ENCODE measurements at places on chromosomes 12 and 14. TPM values are rescaled to one million over a fixed set of nuclear protein-coding genes. Genes with fewer than 3 reads are reported as not detected.
A peak's percentile ranks its signal among the peaks of the same experiment; 100 is the strongest.

DNA sequence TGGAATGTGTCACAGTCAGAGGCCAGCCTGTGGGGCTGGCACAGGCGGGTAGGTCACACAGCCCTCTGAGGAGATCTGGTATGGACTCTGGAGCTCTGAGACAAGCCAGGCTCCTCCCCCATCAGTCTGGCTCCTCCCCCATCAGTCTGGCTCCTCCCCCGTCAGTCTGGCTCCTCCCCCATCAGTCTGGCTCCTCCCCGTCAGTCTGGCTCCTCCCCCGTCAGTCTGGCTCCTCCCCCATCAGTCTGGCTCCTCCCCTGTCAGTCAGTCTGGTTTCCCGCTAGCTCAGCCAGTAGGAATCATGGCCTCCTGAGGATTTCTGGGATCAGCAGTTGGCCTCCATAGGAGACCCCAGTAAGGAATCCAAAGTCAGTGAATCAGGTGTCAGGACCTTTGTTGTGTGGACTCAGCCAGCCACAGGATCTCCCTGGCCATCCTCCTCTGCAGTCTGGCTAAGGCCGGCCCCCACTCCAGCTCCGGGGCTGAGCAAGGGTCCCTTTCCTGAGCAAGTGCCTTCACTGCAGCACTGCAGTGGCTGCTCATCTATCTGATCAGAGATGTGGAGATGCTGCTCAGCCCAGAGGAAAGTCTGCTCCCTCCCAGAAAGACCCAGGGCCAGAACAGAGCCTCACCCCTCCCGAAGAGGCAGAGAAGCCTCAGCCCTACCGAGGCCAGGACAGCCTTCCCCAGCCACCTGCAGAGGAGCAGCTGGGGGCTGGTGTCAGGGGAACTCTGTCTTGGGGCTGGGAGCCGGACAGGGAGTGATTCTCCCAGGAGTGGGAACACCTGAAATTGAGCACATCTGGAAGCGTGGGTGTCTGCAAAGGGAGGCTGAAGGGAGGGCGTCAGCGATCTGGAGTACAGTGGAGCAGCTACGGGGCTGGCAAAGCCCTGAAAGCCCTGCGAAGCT, 35.7 kb downstream of the IQSEC3 start:
- peak; percentile 10 for DNase-seq

GRCh38 chr12:110249716-110250225, 31.3 kb upstream of the ATP2A2 start:
- no peak for DNase-seq

GRCh38 chr12:65415826-65416225, 137.3 kb downstream of the MSRB3 start:
- DNase-seq: peak; percentile 41

DNA sequence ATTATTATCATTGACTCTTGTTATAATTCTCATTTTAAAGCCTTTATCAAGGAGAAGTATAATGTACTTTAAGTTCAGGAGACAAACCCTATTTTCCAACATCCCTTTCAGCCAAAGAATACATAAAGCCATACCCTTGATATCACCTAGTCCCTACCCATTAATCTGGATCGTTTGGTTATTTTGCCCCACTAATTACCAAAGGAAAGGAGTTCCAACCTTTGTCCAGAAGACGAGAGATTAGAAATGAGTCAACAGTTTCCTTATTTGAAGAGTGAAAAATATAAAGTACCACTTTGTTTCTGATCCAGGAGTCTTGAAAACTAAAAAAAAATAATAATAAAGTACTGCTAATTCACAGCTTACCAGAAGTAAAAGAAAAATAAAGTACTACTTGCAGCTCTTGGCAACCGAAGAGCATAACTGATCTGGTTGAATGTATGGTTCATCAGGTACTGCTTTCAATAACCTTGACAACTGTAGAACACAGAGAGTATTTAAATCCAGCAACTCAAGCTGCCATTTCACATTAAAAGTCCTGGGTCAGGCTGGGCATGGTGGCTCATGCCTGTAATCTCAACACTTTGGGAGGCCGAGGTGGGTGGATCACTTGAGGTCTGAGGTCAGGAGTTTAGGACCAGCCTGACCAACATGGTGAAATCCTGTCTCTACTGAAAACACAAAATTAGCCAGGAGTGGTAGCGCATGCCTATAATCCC, 33.7 kb downstream of the LIMA1 start:
- no peak for DNase-seq

The BCAT1 gene
- 72.1 TPM for total RNA-seq

GRCh38 chr14:100739306-100739705, 12.6 kb downstream of the DLK1 start:
- DNase-seq: no peak

- no peak for DNase-seq
Measured at GRCh38 chr12:7879246-7879645, 6.5 kb upstream of the SLC2A14 start.

- DNase-seq: no peak
Measured at GRCh38 chr12:40435251-40435650, 210.5 kb downstream of the LRRK2 start.

GRCh38 chr14:104735830-104736642, 12.0 kb downstream of the ADSS1 start:
- peak; percentile 91 for DNase-seq

- DNase-seq: peak; percentile 70
Measured at GRCh38 chr12:15774819-15775218, 14.4 kb downstream of the EPS8 start.
